ENCODE measurements at places on chromosomes 3 and 15.

- no peak for DNase-seq
Observed at GRCh38 chr3:132679911-132680310, 19.8 kb downstream of the UBA5 start.

- no peak for DNase-seq
Observed at GRCh38 chr3:45480871-45481270, 92.5 kb downstream of the LARS2 start.

GRCh38 chr3:121330634-121331033 is 215.2 kb downstream of the POLQ start:
- DNase-seq = no peak

GRCh38 chr15:66724732-66725463 is 22.9 kb downstream of the SMAD6 start:
- DNase-seq = peak; percentile 68

DNA sequence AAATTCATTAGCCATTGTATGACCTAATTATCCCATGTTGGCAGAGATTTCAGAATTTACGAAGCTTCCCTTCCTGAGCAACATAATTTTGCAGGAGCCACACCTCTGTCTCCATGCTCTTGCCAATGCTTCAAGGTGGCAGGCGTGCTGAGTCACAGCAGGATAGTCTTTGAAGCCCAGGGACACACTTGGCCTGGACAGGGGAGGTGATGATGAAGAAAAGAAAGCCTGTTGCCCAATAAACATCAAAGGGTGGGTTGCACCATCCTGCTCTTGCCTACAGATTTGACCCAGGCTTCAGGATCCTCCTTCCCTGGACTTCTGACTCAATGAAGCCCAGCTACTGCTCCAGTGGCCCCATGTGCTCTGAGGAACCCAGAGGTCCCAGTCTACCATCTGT is 117.1 kb downstream of the MINAR1 start:
- DNase-seq = no peak

- DNase-seq = peak; percentile 78
Observed at GRCh38 chr15:51879555-51879954, 50.1 kb downstream of the TMOD3 start.

Measured in fibroblast of upper back skin (primary cell).